Foreskin keratinocyte (primary cell): ENCODE measurements at places on chromosomes 5 and 9.

DNA sequence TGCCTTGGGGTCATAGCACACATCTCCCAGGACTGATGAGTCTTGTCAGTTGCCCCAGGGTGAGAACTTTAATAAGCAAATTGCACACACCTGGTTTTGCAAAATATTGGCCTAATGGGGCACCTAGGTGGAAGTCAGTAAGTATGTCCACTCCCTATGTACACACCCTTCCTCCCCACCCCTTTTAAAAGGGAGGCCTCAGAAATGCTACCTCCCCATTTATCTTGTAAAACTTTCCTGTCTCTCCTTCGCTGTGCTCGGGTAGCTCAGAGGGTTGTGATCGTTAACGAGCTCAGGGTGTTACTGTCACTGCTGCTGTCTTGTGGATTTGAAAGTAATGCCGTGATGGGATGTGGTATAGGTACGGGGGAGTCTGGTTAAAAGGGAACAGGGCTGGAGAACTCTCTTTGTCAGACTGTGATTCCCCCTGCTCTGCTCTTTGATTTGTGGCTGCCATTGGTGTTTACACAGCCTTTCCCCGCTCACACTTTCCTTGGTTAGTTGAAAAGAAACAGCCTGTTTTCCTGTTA lies 26.2 kb downstream of the ZNF462 start:
- peak; percentile 97 for DNase-seq

DNA sequence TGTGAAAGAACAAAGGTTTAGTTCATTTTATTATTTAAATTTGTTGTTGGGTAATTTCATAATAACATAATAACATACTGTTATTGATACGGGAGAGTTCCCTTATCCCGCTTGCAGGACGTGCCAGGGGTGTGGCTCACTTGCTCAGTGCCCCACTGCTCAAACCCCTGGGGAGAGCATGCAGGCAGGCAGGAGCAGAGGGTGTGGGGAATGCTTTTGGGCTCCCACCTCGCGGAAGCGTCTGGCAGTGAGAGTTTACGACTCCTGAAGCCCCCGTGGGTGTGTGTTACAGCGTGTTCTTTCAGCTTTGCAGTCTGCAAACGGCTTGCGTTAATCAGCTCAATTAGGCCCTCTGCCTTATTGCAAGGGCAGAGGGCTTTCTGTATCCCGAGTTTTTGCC lies 675.9 kb downstream of the SEMA5A start:
- DNase-seq: no peak

DNA sequence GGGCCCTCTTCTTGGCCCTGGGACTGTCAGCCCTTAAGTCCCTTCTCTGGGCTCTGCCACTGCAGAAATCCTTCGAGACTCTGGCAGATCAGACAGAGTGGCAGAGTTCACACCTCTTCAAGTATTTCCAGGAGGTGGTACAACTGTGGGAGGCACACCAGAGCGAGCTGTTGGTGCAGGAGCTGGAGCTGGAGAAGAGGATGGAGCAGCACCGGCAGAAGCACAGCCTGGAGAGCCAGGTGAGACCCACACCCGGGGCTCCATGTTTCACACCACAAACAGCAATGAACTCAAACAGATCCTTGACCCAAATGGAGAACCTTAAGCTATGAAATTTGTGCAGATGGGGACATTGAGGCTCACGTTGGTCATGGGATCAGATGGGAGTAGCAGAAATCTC lies 17.5 kb downstream of the CCDC180 start:
- no peak for DNase-seq

DNA sequence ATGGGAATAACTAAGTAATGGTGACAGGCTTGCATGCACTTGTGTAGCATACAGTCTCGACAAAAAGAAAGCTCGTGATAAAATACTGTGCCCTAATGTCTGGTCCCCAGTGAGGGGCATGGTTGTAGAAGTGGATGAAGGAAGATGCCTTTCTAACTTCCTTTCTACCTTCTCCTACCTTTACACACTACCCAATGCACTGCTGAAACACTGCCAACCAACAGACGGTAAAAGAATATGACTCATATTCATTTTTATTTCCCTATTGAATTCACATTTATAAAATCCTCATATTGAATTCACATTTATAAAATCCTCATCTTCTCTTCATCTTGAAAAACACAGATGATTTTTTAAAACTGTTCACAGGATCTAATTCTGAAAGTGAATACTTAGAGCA lies 223.0 kb downstream of the PJA2 start:
- no peak for DNase-seq

- DNase-seq: no peak
Observed at GRCh38 chr5:37146896-37147295, 102.3 kb downstream of the CPLANE1 start.
